Osteoblast (primary cell): ENCODE measurements at places on chromosomes 1 and 21. TPM values are rescaled to one million over a fixed set of nuclear protein-coding genes. Genes with fewer than 3 reads are reported as not detected.

The OR6N1 gene
- not detected in 2 replicates for total RNA-seq

The HES2 gene
- not detected in 2 replicates for total RNA-seq

The BGLAP gene
- 1.5 and 2.2 TPM in 2 replicates for total RNA-seq

The SESN2 gene
- total RNA-seq: 56.3 and 59.7 TPM in 2 replicates

The ZBTB40 gene
- 13.8 and 16.3 TPM in 2 replicates for total RNA-seq

The CD247 gene
- total RNA-seq: not detected in 2 replicates

The CTNNBIP1 gene
- total RNA-seq: 17.7 and 18.5 TPM in 2 replicates

The ZNF644 gene
- total RNA-seq: 57.5 and 59.5 TPM in 2 replicates
